ENCODE measurements at places on chromosomes 2 and 18. TPM values are rescaled to one million over a fixed set of nuclear protein-coding genes. Genes with fewer than 3 reads are reported as not detected.

Gene HAAO
- total RNA-seq, result not detected

Gene KLHL14
- not detected for total RNA-seq

Gene DNAJC5G
- total RNA-seq, result not detected

Gene IL1F10
- total RNA-seq, result not detected

Gene RPRM
- total RNA-seq, result not detected

Measured in A549 treated with GW870086 at 1 μM for 4 hours (cell line).